ENCODE measurements at places on chromosomes 11 and 22.

- DNase-seq, result no peak
These were observed 2.4 kb downstream of the MAPK1 start for GRCh38 chr22:21865041-21865440.

DNA sequence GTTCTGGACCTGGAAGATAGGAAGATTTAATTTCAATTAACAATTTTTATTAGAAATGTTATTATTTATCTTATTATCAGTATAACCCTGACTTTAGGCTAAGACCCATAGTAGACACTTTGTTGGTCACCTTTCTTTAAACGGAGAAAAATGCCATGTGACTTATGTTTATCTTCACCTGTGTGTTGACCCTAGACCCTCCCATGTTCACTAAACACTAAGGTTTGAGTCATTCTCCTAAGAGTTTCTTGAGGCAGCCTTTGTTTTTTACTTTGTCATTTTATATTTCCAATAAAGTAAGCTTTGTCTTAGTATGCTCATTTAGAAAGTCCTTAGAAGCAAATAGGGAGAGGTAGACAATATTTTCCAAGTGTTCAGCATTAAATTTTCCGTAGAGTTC lies 771.7 kb downstream of the METTL15 start:
- DNase-seq, result no peak

DNA sequence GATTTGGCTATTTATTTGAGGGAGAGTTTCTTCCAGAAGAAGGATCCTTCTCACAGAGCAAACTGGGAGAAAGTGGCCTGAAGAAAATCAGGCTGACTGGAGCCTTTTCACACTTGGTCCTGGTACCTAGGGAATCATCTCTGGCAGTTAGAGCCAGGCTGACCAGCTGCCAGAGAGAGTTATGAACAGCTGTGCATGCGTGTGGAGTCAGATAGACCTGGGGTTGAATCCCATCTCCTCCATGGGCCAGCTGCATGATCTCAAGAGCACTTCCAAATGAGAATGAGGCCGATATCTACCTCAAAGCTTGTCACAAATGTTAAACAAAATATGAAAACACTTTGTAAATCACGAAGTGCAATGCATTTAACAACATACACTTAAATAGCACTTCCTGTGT lies 390.0 kb downstream of the TENM4 start:
- DNase-seq, result peak; percentile 63

DNA sequence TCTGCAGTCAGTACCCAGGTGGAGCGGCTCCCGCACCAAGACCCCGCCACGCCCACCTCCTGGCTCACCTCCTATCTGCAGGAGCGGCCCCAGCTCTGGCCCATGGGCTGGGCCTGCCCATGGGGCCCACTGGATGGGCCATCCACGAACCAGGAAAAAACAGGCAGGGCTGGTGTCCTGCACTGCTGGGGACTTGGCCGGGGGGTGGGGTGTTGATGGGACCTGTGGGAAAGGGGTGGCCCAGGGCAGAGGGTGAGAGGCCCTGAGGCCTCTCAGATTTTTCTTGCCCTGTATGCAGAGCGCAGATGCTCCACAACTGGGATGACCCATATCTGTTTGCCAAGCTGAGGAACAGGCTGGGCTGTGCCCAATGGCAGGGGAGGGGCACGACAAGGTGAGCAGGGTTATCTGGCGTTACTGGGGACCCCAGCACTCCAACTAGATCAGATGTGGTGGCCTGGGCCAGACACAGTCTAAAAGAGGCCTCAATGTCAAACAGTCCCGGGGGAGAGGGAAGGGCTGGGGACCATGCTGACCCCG lies 2.7 kb upstream of the PIM3 start:
- DNase-seq, result peak; percentile 18

DNA sequence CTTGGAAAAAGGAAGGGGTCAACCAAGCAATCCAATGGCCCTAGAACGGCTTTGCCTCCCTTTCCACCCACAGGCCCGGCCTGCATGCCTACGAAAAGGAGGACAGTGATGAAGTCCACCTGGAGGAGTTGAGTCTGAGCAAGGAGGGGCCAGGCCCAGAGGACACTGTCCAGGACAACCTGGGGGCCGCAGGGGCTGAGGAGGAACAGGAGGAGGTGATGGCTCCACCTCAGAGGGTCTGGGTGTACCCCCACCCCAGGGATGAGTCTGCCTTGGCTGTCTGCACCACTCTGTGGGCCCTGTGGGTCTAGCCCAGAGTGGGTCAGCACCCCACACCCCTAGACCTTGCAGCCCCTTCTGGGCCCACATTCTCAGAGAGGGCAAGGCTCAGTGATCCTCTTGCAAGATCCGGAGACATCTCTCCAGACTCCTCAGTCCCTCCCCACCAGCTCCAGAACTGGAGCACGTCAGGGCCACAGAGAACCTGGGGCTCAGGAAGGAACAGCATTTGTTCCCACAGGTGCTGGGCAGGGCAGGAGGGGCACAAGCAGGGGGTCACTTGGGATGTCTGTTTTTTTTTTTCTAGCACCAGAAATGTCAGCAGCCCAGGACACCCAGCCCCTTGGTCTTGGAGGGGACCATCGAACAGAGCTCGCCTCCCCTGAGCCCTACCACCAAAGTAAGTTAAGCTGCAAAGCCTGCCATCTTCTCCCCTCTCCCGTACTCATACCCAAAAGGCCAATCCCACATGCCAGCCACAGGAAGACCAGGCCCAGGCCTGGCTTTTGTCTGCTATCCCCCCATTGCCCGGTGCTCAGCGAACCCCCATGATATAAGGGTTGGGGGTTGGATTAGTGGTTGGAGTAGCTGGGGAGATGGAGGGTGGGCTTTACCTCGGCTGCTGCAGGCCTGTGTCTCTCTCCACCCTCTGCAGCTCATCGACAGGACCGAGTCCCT lies 8.1 kb downstream of the PRR33 start:
- DNase-seq, result no peak

GRCh38 chr11:59196777-59197176 lies 15.9 kb downstream of the MPEG1 start:
- DNase-seq, result no peak

- no peak for DNase-seq
These were observed 2.5 kb downstream of the TSPO start for GRCh38 chr22:43153899-43154298.

Data from left ventricle myocardium superior (tissue), 1 donor.